Neural cell (in vitro differentiated cells): ENCODE measurements at places on chromosomes 16 and 17. TPM values are rescaled to one million over a fixed set of nuclear protein-coding genes. Genes with fewer than 3 reads are reported as not detected.

Gene AATK
- 11.1 and 11.8 TPM in 2 replicates for polyA plus RNA-seq

Gene TBC1D3I
- 0.32 and 4.2 TPM in 2 replicates for polyA plus RNA-seq

Gene UTS2R
- polyA plus RNA-seq = not detected in 2 replicates

Gene KRTAP4-9
- polyA plus RNA-seq = not detected in 2 replicates

Gene MYO15A
- 1.5 and 1.9 TPM in 2 replicates for polyA plus RNA-seq

Gene KRTAP3-1
- not detected in 2 replicates for polyA plus RNA-seq

Gene OR3A2
- polyA plus RNA-seq = not detected in 2 replicates

Gene TAF1C
- 25.5 and 43.3 TPM in 2 replicates for polyA plus RNA-seq

Gene CD300H
- polyA plus RNA-seq = not detected in 2 replicates

Gene DCAF7
- polyA plus RNA-seq = 35.3 and 38.3 TPM in 2 replicates

Gene CFAP119
- 17.0 and 23.3 TPM in 2 replicates for polyA plus RNA-seq
